ENCODE measurements at places on chromosomes 1 and 21.
A peak's percentile ranks its signal among the peaks of the same experiment; 100 is the strongest.

DNA sequence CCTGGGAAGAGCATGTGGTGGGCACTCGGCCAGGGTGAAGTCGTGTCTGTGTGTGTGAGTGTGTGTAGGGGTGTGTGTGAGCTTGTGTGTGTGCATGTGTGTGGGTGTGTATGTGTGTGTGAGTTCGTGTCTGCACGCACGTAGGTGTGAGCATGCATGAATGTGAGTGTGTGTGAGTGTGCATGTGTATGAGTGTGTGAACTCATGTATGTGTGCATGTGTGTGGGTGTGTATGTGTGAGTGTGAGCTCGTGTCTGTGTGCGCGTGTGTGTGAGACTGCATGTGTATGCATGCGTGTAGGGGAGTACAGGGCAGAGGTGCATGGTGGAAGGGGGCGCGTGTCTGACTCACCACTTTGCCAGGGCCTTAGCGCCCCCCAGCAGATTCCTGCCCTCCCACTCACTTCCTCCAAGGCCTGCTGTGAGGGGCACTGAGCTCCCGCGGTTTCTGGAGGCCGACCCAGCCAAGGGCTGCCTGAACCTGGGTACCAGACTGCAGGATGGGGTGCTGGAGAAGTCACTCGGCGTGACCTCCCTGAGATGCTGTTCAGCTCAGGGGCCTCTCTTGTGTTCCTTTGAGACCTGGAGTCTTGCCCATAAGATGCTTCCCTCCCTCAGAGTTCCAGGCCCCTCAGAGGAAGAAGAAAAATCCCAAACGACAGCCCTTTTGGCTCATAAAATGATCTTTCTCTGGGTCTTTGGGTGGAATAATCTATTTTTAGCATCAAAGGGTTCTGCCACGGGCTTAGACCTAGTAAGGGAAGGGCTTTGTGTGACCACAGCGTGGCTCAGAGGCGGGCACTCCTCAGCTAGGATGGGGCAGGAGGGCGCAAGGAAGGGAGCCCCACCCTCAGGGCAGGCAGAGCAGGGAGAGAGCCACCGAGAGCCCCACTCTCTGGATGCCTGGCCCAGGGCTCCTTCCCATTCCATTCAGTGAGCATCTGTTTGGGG lies 41.1 kb upstream of the RUNX3 start:
- no peak for DNase-seq

- DNase-seq: no peak
These were observed 71.9 kb downstream of the PLA2G4A start for GRCh38 chr1:186900539-186901237.

DNA sequence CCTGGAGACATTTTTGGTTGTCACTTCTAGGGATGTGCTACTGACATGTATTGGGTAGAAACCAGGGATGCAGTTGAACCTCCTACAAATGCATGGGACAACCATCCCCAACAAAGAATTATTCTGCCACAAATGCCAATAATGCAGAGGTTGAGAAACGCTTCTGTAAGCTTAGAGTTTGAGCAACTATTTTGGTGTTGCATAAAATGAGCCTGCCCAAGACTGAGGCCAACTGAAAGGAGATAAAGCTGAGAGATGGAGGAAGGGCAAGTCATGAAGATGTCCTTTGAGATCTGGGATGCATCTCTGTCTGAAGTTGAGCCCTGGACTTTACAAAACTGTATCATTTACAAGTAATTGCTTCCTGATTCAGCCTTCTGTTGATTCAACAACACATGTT lies 106.9 kb downstream of the KCNJ15 start:
- DNase-seq: no peak

DNA sequence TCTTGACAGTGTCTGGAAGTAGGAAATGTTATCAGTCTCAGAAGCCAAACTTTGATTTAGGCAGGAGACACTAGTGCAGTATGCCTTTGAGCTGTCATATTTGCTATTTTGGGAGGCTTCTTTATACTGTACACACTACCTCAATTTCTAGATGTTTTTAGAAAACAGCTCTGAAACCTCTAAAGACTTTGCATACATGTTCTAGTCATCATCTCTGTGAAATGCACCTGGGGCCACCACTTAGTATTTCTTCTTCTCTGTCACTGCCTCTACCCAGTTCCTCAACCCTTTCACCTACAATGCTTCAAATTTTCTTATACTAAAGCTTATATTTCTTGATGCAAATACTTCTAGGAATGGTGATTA lies 29.1 kb upstream of the PLA2G4A start:
- no peak for DNase-seq

GRCh38 chr1:204651843-204652421 lies 33.6 kb downstream of the LRRN2 start:
- no peak for DNase-seq

GRCh38 chr1:205748403-205749233 lies 1.4 kb downstream of the NUCKS1 start:
- no peak for DNase-seq

GRCh38 chr1:183472488-183473216 lies at the start of gene SMG7:
Gene SMG7 (plus strand): TSS chr1:183472499. CDS start chr1:183472621, 122 bp downstream.
- peak; percentile 36 for DNase-seq

DNA sequence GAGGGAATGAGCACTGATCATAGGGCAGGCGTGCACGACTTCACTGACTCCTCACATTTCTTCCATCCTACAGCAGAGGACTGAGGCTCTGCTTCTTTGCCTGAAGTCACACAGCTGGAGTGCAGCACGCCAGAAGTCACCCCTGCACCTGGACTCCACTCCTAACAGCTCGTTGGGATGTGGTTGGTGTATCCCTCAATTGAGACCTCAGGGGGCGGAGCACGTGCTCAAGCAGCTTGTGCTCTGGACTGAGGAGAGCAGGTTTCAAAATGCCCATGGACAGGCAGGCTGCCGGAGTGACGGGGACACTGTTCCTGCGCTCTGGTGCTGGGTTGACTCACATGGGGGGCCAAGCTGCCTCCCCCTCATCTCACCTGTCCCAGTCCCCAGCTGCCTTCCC lies 13.9 kb downstream of the CHIT1 start:
- no peak for DNase-seq

DNA sequence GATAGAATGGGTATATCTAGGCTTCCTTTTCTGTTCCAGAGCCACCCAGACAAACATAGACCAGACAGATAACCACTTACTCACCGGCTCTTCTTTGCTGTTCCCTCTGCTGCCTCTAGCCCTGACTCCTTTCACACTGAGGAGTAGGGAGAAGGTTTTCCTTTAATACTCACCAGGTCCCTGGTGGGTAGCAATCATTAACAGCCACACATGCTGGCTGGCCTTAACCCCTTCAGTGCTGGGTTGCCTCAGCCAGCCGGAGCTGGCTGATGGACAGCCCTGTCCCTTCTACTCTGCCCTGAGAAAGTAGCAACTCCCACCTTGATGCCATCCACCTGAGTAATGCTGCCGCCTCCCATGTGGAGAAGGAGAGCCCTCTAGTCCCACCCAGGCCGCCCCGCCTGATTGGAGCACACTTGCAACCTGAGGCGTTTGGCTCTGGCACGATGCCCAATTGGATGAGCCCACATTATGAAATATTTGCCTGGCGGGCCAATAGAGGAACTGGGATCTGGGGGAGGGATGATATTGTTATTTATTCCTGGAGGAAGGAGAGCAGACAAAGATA lies 71.6 kb downstream of the PLEKHA6 start:
- DNase-seq: no peak

DNA sequence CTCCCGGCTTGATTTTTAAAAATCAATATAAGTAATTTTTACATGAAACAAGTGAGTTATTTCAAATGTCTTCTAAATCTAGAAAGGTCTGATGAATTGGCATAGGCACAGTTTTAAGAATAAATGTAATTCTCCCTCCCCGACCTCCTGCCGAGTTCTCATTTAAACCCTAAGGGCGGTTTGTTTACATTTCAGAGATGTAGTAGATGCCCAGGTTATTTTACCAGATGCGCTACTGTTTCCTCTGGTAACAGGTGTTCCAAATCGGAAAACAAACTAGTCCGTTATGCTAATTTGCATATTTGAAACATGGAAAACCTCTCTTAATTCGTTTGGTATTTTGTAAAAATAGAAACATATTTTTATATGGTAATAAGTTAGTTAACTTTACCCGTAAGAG lies 53.8 kb upstream of the CFAP126 start:
- DNase-seq: no peak

- no peak for DNase-seq
These were observed 137.1 kb downstream of the PCBP3 start for GRCh38 chr21:45780647-45781046.

- no peak for DNase-seq
These were observed 52.8 kb downstream of the FMO4 start for GRCh38 chr1:171366816-171367215.

GRCh38 chr1:185312361-185313138 lies 4.5 kb downstream of the IVNS1ABP start:
- no peak for DNase-seq

- no peak for DNase-seq
These were observed 22.7 kb downstream of the COL6A1 start for GRCh38 chr21:46004168-46004861.

DNA sequence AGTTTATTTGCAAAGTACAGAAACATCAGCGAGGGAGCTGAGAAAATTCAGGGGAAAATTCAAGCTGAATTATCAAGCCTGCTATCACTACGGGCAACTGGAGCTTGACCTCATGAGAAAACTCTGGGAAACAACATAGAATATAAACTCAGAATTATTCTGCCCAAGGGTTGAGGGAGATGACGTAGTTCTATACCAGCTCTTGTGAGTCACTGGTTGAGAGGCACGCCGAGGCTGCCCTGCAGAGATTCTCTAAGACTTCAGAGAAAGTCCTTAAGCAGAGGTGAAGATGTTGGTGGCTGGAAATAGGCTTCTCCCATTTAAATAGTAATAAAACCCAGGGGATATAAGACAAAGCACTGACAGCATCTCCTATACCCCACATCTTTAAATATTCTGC lies 12.3 kb downstream of the SYDE2 start:
- no peak for DNase-seq

GRCh38 chr1:182351790-182352364 lies 39.7 kb downstream of the GLUL start:
- no peak for DNase-seq

DNA sequence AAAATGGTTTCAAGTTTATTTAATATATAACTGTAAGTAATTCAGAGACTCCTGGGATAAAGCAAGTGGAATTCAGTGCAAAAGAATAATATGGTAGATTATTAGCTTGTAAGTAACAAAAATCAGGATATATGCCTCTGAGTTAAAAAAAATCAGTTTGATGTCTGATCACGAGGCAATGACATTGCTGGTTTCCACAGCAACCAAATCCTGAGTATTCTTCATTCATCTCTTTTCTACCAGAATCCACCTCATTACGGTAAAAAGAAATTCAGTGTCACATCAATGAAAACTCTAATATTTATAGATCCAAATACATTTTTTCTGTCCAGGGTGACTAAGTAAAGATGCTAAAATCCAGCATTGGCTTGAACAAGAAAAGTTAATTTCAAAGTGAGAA lies 642.3 kb upstream of the TMPRSS15 start:
- DNase-seq: no peak

- no peak for DNase-seq
These were observed 42.8 kb downstream of the MYSM1 start for GRCh38 chr1:58657082-58657481.

GRCh38 chr1:53145942-53146708 lies 3.7 kb upstream of the SLC1A7 start:
- DNase-seq: no peak

DNA sequence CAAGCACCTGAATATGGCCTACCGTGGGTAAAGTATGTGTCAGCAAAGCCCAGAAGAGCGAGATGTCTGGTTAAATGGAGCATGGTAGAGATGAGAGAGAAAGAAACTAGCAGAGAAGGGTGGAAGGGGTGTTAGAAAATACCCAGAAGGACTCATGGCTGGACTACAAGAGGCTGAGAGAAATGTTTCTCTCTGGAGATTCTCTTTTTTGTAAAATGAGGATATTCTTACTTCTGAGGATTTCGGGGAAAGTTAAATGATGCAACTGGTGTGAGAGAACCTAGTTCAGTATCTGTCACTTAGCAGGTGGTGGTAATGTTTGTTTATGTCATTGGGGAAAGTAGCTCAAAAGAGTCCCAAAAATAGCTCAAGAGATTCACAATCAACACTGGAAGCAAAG lies 7.2 kb upstream of the EPS15 start:
- DNase-seq: no peak

GRCh38 chr1:225548140-225548857 lies 104.6 kb downstream of the ENAH start:
- no peak for DNase-seq

DNA sequence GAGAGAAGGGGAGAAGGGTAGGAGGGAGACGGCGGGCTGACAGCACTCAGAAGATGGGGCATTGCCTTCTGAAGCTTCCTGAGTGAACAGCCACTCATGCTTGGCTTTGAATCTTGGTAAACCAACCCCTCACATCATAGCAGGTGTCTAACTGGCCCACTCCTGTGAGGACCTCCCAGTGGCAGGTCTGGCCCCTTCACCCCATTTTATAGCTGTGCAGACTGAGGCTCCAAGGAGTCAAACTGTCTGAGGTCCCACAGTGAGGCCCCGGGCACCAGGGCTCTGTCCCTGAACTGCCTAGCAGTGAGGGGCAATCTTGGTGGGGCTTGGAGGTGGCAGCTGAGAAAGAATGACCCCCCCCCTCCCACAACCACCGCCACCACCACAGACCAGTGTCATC lies 41.0 kb downstream of the SDC3 start:
- no peak for DNase-seq

DNA sequence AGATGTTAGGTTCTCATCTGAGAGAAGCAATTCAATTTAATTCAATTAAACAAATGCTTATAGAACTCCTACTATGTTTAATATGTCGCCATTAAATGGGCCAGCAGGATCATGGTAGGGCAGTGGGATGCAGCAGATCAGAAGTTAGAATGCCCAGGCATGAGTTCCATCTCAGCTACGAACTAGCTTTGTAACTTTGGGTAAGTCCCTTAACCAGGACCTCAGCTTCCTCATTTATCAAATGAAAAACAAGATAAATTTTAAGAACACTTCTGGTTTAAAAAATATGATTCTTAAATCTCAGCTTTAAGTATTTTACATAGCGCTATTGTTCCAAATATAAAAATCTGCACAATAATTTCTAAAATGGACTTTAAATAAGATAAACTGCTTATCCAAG lies 67.5 kb upstream of the GFI1 start:
- no peak for DNase-seq

- DNase-seq: no peak
These were observed 45.7 kb upstream of the CACYBP start for GRCh38 chr1:174954073-174954460.

GRCh38 chr1:178034676-178035075 lies 59.2 kb upstream of the RASAL2 start:
- no peak for DNase-seq

- DNase-seq: no peak
These were observed 38.4 kb upstream of the ASB17 start for GRCh38 chr1:75970631-75971030.

- peak; percentile 53 for DNase-seq
These were observed at the start of gene ABL2 for GRCh38 chr1:179229214-179230140. Gene ABL2 (minus strand): TSS chr1:179229677. CDS start chr1:179229397, 280 bp downstream.

- no peak for DNase-seq
These were observed 20.6 kb downstream of the CSF1 start for GRCh38 chr1:109931189-109931731.

- no peak for DNase-seq
These were observed 33.3 kb upstream of the ERG start for GRCh38 chr21:38531591-38531990.

DNA sequence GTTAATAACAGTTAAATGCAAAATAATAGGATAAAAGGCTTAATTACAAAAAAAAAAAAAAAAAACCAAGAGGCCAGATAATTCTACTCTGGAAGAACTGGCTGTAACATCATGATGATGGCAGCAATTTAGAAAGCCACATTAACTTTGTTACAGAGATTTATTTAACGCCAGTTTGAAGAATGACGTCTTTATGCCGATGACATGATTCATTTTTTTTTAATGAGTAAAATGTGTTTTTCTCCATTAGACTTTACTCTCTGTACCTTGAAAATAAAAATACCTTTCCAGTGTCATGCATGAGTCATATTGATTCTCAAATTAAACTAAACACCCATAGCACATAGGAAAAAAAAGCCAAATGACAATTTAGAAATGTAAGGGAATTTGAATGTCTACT lies 226.1 kb downstream of the RGS7 start:
- DNase-seq: no peak

Measured in CD4-positive, alpha-beta T cell (primary cell).